ENCODE measurements at places on chromosomes 12 and 14. TPM values are rescaled to one million over a fixed set of nuclear protein-coding genes. Genes with fewer than 3 reads are reported as not detected.

GRCh38 chr14:44803239-44803905 lies 158.4 kb downstream of the KLHL28 start:
- peak; percentile 65 for DNase-seq

DNA sequence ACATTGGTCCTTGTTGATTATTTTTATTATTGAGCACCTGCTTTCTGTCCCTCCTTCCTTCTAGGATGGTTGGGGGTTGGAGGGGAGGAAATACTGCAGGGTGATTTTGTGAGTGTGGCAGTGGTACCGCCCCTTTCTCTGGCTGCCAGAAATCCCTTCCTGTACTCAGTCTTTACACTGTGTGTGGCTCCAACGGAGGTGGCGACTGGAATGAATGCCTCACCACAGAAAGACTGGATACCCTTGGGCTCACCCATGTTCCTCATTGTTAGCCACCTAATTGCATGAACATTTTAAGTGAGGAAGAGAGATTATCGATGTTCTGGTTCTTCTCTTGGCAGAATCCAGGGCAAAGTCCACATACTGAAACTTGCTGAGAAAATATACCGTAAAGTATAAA lies 272.0 kb upstream of the E2F7 start:
- no peak for DNase-seq

Gene TMCC3
- 5.1 TPM for total RNA-seq

Gene ERP27
- not detected for total RNA-seq

DNA sequence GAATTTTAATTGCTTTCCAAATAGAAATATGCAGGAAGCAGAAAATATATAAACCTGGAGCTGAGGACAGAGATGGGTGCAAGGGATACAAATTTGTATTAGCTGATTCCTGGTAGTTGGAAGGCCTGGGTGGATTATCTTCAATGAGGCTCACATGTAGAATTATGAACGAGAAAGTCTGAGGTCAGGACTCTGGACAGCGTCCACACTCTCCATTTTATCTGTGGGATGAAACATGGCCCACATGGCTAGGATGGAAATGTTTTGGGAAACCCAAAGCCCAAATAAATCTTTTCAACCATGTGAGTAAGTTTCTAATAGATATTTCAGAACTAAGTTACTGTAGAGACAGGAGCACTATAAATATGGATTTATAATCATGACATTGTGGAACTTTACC lies 256.1 kb downstream of the APAF1 start:
- DNase-seq, result peak; percentile 2

Gene LYZ
- not detected for total RNA-seq

Gene NXPH4
- 1.4 TPM for total RNA-seq

Gene VWF
- 0.06 TPM for total RNA-seq

DNA sequence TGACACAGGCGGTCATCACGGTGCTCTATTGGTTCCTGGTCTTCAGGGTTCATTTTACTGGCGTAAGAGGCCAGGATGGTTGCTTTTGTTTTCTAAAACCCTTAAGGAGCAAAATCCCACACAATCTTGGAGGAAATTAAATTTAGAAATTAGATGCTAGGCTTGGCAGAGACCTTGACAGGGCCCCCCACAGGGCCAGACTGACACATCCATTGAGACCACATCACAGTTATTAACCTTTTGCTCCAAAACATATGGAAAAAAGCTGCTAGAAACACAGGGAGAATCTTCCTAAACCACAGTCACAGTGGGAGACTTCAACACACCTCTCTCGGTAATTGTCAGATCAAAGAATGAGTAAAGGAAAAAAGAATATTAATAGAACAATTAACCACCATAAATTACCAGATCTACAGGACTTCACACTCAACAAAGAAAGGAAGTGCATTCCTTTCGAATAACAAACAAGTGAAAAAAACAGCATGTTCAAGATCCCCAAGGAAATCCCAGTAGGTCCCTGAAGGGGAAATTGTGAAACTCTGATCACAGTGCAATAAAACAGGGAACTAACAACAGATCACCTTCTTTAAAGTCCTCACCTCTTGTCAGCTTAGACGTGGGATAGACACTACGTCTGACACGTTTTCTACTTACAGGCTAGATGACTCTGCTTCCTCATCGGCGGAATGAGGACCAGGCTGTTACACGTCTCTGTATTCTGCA lies 40.2 kb upstream of the TMEM179 start:
- no peak for DNase-seq

DNA sequence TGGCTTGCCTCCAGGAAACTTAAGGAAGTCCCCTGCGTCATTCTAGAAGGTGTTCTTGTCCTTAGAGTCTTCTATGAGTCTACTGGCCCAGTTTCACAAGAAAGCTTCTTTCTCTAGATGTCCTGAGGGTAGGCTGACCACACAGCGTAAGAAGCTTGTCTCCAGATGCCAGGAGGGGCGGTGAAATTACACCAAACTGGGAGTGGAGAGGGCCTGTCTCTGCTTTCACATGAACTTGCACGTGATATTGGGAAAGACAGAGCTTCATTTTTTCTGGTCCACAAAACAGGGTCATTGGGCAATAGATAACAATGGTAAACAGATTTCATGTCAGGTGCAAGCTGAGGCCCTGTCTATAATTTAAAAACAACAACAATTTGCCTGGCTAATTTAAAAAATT lies 85.7 kb upstream of the TBX3 start:
- DNase-seq, result no peak
